Pancreas (tissue), 10 donors: ENCODE measurements at places on chromosomes 13 and 19. TPM values are rescaled to one million over a fixed set of nuclear protein-coding genes. Genes with fewer than 3 reads are reported as not detected.

Gene HCST
- 1.2 TPM for total RNA-seq

- H3K36me3 ChIP-seq, result no peaks in the 10 kb centered on the region
- H3K27ac ChIP-seq, result no peak overlapping the region
- H3K4me3 ChIP-seq, result no peak overlapping the region
- H3K4me1 ChIP-seq, result peaks cover 18% of the 10 kb centered on the region
Observed at GRCh38 chr13:114144606-114145244, 12.3 kb upstream of the RASA3 start.

DNA sequence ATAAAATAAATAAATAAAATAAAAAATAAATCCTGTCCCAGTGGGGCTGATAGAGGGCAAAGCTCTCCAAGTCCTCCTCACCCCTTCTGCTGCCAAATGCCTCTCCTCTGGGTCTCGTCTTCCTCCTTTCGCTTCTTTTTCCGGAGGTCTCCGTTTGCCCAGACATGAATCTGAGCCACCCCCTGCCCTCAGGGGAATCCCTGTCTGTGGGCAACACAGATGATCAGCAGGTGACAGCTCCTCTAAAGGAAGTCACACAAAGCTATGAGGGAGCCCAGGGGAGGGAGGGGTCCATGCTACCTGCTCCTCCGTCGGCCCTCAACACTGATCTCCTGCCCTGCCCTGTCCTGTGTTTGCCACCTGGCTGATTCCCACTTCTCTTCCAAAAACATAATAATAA is 479 bp downstream of the TMEM150B start:
- H3K27me3 ChIP-seq, result no peaks in the 10 kb centered on the region
- H3K36me3 ChIP-seq, result no peaks in the 10 kb centered on the region
- no peak for DNase-seq
- H3K27ac ChIP-seq, result no peak overlapping the region

Gene TMEM221
- total RNA-seq, result 0.13 TPM

- DNase-seq, result no peak
- H3K36me3 ChIP-seq, result no peaks in the 10 kb centered on the region
- H3K4me1 ChIP-seq, result no peaks in the 10 kb centered on the region
- no peak overlapping the region for H3K4me3 ChIP-seq
Observed at GRCh38 chr13:45705918-45706317, 3.8 kb downstream of the CBY2 start.

Gene ZNF850
- total RNA-seq, result 0.97 TPM

DNA sequence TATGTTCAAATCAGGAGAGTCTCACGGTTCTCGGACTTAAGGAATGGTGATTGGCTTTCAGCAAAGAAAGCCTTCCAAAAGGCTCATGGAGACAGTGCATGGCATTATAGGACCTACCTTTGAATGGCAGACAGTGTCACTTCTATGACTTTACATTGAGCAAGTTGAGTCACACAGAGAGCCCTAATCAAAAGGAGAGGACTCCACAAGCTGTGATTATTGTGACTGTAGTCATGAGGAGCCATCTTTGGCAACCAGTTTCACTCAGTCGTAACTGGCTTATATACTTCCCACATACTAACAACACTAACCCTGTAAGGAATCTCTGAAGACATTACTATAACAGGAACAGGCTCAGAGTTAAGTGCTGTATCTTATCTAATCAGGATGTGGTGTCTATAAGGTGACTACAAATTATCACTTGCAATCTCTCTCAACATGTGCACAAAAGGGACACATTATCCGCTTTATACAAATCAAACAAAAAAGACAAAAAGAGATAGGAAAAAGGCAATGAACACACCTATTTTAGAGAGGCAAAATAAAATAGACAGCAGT is 6.1 kb downstream of the LGALS14 start:
- H3K4me1 ChIP-seq, result no peaks in the 10 kb centered on the region
- H3K27ac ChIP-seq, result no peak overlapping the region
- DNase-seq, result no peak
- no peak overlapping the region for H3K4me3 ChIP-seq
- no peaks in the 10 kb centered on the region for H3K36me3 ChIP-seq

Gene RDH8
- not detected for total RNA-seq

- DNase-seq, result no peak
- H3K4me1 ChIP-seq, result no peaks in the 10 kb centered on the region
- H3K4me3 ChIP-seq, result no peak overlapping the region
- H3K27ac ChIP-seq, result peak overlapping the region; percentile 76
Observed at GRCh38 chr19:1133471-1133929, 29.7 kb downstream of the GPX4 start.

DNA sequence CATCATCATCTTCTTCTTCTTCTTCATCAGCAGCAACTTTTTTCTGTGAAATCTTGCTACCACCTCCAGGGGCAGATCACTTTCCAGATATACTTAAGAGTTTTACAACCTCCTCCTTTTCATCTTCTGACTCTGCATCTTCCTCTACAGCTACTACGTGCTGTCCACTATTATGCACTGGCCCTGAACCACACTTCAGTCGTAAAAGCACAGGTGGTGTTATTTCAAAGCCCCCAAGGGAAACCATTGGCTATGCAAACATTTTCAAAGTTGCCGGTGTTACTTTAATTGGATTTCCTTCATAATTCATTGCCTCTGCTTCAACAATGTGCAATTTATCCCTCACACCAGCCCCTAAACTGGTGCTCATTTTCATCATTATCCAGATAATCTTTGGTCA is 75.0 kb downstream of the POLR1D start:
- no peak for DNase-seq
- no peak overlapping the region for H3K4me3 ChIP-seq
- H3K4me1 ChIP-seq, result no peaks in the 10 kb centered on the region
- H3K27me3 ChIP-seq, result no peaks in the 10 kb centered on the region
- H3K27ac ChIP-seq, result no peak overlapping the region
- no peaks in the 10 kb centered on the region for H3K36me3 ChIP-seq

DNA sequence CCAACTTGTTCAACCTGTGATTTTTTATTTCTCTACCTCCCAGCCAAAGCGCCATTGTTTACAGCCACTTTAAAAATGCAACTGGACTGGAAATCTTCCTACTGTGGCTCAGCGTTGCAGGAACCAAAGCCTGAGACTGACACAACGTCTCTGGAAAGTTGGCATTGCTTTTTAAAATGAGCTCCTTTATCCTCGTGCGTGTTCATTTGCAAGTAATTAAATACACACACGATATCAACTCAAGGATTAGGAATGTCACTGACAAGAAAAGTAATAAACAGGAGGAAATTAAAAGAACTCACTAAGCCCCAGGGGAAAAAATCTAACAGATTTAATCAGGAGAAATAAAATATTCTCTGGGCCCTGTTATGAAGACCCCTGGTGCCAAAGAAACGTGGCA is 184.6 kb upstream of the IRS2 start:
- no peak overlapping the region for H3K27ac ChIP-seq
- H3K27me3 ChIP-seq, result no peaks in the 10 kb centered on the region
- H3K4me3 ChIP-seq, result no peak overlapping the region
- H3K36me3 ChIP-seq, result no peaks in the 10 kb centered on the region
- no peak for DNase-seq

GRCh38 chr19:47633517-47633916 is 24.6 kb downstream of the BICRA start:
- H3K36me3 ChIP-seq, result no peaks in the 10 kb centered on the region
- no peak overlapping the region for H3K4me3 ChIP-seq
- no peaks in the 10 kb centered on the region for H3K27me3 ChIP-seq
- no peak overlapping the region for H3K27ac ChIP-seq
- no peak for DNase-seq

Gene CDX2
- 4.8 TPM for total RNA-seq

- H3K36me3 ChIP-seq, result no peaks in the 10 kb centered on the region
- no peaks in the 10 kb centered on the region for H3K27me3 ChIP-seq
- H3K4me3 ChIP-seq, result peak overlapping the region; percentile 94
- peak overlapping the region; percentile 59 for H3K27ac ChIP-seq
- peaks cover 5% of the 10 kb centered on the region for H3K4me1 ChIP-seq
Observed at GRCh38 chr13:48094404-48094780, 512 bp downstream of the MED4 start.

- H3K4me1 ChIP-seq, result peaks cover 20% of the 10 kb centered on the region
- no peak overlapping the region for H3K4me3 ChIP-seq
- H3K27ac ChIP-seq, result no peak overlapping the region
Observed at GRCh38 chr13:51663973-51664957, 80.0 kb downstream of the WDFY2 start.

- DNase-seq, result no peak
- H3K4me1 ChIP-seq, result no peaks in the 10 kb centered on the region
- H3K27me3 ChIP-seq, result no peaks in the 10 kb centered on the region
Observed at GRCh38 chr19:51830274-51830673, 35.3 kb downstream of the FPR3 start.

- no peak for DNase-seq
- no peaks in the 10 kb centered on the region for H3K27me3 ChIP-seq
- H3K4me3 ChIP-seq, result no peak overlapping the region
- no peaks in the 10 kb centered on the region for H3K36me3 ChIP-seq
Observed at GRCh38 chr19:47340477-47341208, 8.5 kb upstream of the DHX34 start.

DNA sequence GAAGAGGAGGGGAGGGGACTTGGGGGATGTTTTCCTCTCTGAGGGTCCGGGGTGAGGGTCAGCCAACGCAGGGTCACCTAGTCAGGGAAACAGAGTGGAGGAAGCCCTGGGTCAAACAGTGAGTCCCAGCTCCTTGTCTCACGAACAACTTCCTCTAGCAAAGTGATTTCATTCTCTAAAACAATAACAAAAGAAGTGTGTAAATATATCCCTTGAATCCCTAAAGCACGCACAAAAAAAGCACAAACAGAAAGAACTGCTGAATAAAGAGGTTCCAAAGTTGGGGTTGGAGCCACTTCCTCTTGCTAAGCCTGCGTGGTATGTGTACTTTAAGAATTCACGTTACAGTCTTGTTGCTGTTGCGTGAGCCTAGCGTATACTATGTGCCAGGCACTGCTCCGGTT is 1.5 kb upstream of the C5AR2 start:
- H3K27ac ChIP-seq, result peak overlapping the region; percentile 53
- no peaks in the 10 kb centered on the region for H3K4me1 ChIP-seq
- no peaks in the 10 kb centered on the region for H3K36me3 ChIP-seq
- no peaks in the 10 kb centered on the region for H3K27me3 ChIP-seq
- DNase-seq, result no peak
- no peak overlapping the region for H3K4me3 ChIP-seq

Gene ZIC2
- not detected for total RNA-seq

Gene IFNL1
- total RNA-seq, result not detected

Gene FSTL3
- 26.8 TPM for total RNA-seq

DNA sequence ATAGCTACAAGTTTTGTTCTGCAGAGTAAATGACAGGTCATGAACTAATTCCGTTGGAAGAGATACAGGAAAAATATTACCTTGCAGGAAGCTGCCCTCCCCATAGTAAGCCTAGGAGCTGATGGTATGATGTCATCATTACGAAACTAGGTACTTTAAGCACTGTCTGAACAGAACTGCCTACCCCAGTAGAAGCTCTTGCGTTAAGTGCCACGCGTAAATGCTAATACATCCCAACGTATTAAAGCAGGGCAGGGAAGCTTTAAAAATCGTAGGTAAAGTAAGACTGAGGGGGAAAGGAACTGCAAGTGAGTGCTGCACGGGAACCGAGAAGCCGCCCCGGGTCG is 572 bp downstream of the UGGT2 start:
- DNase-seq, result no peak
- H3K27me3 ChIP-seq, result no peaks in the 10 kb centered on the region
- H3K36me3 ChIP-seq, result no peaks in the 10 kb centered on the region
- no peaks in the 10 kb centered on the region for H3K4me1 ChIP-seq
- peak overlapping the region; percentile 90 for H3K27ac ChIP-seq

DNA sequence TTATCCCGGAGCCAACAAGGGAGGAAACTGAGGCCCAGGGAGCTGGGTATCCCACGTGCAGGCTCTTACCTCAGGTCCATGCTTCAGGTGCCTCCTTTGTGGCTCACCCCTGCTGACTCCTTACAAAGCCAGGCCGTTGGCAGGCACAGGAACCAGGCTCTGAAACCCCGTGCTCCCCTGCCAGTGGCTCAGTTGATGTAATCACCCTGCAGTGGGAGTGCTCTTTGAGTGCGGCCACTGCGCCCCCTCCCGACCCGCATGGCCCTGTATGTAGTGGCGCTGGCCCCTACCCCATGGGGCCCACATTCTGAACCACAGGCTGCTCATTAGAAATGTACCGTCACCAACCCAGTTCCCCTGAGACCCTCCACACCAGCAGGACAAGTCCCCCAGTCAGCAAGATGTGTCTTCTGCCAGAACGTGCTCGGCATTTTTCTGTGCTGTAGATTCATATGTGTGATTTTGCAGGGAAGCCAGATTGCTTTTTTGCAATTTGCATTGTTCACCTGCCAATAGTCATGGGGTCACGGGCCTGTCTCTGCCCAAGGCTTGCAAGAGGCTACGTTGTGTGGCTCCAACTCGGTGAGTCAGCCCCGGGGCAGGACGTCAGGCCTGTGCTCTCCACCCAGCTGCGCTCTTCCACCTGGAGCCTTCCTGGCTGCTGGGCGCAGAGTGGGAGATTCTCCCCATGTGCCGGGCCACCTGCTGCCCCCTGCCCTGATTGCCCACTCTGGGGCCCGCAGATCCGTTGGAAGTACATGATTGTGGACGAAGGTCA is 60.3 kb downstream of the SMARCA4 start:
- H3K4me3 ChIP-seq, result no peak overlapping the region
- H3K27ac ChIP-seq, result no peak overlapping the region
- DNase-seq, result no peak
- H3K4me1 ChIP-seq, result no peaks in the 10 kb centered on the region
- no peaks in the 10 kb centered on the region for H3K27me3 ChIP-seq

DNA sequence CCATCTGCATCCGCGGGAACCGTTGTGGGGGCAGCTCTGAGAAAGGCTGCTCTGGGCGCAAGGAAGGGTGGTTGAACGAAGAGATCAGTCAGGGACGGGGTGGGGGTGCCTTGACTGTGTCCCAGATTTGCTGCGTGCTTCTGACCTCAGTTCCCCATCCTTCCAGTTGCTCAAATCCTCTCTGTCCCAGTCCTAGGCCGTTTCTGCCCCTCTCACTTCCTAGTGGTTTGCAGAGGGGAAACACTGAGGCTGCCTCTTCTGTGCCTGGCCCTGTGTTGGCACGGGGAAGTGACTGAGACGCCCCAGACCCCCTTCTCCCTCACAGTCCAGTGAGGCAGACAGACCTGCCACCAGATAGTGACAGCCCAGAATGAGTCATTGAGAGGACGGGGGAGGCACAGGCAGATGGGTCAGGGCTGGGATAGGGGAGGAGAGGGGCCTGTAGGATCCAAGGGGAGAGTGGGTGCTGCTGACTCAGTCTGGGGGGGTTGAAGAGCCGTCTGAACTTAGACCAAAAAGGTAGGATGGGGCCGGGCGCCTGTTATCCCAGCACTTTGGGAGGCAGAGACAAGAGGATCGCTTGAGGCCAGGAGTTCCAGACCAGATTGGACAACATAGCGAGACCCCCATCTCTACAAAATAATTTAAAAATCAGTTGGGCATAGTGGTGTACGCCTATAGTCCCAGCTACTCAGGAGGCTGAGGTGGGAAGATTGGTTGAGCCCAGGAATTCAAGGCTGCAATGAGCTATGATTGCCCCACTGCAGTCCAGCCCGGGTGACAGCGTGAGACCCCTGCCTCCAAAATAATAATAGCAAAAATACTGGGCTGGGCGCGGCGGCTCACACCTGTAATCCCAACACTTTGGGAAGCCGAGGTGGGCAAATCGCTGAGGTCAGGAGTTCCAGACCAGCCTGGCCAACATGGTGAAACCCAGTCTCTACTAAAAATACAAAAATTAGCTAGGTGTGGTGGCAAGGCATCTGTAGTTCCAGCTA is 26.5 kb downstream of the NUMBL start:
- no peak for DNase-seq
- H3K4me1 ChIP-seq, result no peaks in the 10 kb centered on the region
- no peak overlapping the region for H3K27ac ChIP-seq
- peak overlapping the region; percentile 44 for H3K4me3 ChIP-seq
- H3K36me3 ChIP-seq, result no peaks in the 10 kb centered on the region
